NCI-H1436 treated with DMSO at 0.1 percent for 48 hours (cell line): ENCODE measurements at places on chromosomes 11 and 22.

DNA sequence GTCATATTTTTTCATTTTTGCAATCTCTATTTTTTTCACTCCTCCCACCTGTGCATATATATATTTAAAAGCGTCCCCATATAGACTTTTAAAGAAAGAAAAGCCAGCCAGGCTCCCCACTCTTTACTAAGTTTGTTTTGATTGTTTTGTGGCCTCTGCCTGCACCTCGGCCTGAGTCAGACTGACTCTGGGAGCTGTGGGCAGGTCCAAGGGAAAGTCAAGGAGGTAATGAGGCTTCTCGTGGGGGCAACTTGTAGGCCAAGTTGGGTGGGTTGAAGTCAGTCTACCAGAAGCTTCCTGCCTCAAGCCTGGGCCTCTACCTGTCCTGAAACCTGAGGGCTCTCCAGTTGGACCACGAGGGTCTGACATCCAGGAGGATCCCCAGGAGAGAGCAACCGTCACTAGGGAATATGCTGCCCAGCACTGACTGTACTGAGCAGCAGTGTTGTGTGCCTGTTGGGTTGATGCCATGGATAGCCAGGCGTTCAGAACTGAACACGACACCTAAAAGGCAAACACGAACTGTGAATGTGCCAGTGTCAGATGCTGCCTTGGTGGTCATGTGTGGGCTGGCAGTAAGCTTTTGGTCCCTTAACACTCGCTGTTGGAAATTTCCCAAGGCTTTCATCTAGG lies 58.8 kb downstream of the BMAL1 start:
- DNase-seq = no peak

DNA sequence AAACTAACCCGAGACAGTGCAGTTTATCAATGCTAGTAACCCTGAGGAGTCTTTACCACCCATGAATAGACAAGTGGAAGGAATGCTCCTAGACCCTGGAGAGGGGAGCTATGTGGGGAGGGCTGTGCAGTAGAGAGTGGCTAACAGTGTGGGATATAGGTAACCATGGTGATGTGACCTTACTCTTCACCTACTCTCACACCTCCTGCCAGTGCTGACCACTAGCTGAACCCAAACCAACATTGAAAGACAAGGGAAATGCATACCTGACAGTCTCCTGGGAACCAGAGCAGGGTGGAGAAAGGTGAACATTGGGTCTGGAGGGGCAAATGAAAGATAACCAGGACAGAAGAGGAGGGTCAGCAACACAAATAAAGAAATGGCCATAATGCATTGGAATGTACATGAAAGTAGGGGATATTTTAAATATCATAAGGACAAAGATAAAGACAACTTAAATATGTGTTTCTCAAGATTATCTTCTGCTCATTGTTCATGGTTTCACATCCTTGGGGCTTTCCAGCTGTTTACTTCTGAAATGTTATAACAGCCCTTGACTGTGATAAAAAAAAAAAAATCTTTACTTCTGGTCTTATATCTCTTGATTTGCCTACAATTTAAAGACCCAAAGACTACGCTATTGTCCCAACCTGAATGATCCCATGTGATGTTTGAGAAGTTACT lies 983.3 kb upstream of the TENM4 start:
- DNase-seq = no peak

- DNase-seq = no peak
These were observed 14.4 kb downstream of the FADS2 start for GRCh38 chr11:61842528-61842820.

- DNase-seq = no peak
These were observed 107.9 kb downstream of the ANO3 start for GRCh38 chr11:26439854-26440253.

DNA sequence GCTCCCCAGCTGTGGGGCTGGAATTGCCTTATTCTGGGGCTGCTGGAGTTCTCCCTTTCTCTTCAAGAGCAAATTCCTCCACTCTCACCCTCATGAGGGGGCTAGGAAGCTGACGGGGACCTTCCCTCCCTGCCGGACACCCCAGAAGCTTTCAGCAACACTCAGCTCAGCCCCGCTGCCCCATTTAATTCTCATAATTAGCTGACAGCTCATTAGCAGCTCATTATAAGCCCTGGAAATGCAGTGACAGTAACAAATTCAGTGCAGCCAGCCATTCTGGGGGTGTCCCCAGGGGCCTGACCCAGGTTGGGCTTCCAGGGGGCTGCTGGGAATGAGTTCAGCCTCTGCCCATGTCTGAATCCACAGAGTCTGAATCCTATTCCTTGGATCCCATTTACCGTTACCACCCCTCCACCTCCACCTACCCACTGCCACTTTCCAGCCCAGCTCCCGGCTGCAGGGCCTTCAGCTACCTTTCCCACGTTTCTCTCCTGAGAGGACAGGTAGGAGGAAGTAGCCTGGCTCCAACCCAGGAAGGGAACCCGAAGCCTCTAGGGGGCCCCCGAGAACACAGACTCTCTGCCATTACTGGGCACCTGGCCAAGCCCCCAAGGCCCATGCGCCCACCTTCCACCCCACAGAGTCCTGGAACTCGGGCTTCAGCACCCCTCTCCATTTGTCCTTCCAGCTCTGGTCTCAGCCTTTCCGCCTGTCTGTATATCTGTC lies 101.7 kb upstream of the LMO1 start:
- no peak for DNase-seq

GRCh38 chr11:61446211-61446651 lies 16.3 kb downstream of the SDHAF2 start:
- peak; percentile 29 for DNase-seq

- DNase-seq = no peak
These were observed 74.9 kb downstream of the CACNG2 start for GRCh38 chr22:36628571-36629065.

- DNase-seq = no peak
These were observed 17.1 kb upstream of the ADORA2A start for GRCh38 chr22:24410110-24410856.

DNA sequence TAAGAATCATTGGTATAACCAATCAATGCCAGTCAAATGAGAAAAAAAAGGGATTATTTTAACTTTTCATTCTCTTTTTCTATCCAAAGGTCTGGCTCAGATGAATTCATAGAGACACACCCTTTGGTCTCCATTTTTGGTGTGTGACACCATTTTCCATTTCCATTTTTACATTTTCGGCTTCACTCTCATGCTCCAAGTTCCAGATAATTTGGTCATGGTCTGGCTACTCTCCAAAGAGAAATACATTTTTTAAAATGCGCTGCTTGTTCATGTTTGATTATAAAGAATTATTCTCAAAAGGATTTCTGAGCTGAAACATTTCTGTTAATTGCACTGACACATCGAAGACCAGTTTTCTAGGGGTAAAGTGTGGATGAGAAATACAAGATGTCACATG lies 51.6 kb upstream of the FIBIN start:
- DNase-seq = no peak

DNA sequence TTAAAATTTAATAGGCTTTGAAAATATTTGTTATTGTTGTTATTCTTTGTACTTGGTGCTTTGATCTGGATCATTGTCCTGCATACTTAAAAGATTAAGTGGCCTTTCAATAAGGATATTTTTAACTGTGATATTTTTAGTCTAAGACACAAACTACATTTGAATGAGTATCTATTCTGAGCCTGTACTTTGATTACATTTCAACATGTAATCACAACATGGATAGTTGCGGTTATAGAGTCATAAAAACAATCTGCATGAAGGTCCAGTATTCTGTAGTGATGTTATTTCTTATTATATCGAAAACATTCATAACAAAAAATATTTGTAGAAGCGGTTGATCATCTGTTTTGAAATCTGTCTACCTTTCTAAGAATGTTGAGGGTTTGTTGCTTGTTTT lies 58.6 kb downstream of the HIPK3 start:
- DNase-seq = no peak

GRCh38 chr22:26002456-26002855 lies 166.8 kb upstream of the SEZ6L start:
- DNase-seq = no peak

GRCh38 chr11:105490333-105490732 lies 119.5 kb upstream of the GRIA4 start:
- no peak for DNase-seq

GRCh38 chr11:61893981-61894380 lies 2.6 kb upstream of the FADS3 start:
- DNase-seq = no peak
